Panc1 (cell line): ENCODE measurements at places on chromosomes 7 and 10.

DNA sequence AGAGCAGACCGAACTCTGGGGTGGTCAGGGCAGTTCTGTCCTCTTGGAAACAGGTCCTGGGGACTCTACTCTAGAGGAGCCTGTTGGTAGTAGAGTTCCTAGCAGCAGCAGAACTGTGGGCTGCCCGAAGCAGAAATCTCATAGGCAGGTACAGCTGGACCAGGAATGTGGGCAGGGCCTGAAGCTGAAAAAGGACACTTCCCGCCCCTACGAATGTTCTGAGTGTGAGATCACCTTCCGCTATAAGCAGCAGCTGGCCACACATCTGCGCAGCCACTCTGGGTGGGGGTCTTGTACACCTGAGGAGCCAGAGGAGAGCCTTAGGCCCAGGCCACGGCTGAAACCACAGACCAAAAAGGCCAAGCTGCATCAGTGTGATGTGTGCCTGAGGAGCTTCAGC is 8.3 kb upstream of the ZNF783 start:
- DNase-seq, result no peak

GRCh38 chr10:22379059-22379458 is 33.8 kb downstream of the SPAG6 start:
- no peak for DNase-seq

DNA sequence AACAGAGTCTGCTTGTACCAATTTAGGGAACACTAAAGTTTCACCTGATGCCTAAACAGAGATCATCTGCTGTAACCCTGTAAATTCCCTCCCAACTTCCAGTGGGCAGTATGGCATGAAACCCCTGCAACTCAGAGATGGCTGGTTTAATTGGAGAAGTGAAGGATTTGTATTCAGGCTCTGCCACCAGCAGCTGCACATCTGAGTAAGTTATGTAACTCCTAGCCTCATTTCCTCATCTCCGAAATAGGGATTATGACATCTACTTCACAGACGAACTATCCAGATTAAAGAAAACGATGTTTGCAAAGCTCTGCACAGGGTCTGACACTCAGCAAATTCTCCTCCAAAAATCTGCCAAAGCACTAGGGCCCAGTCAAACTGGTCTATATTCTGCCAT is 493.0 kb downstream of the KCNMA1 start:
- DNase-seq, result no peak

GRCh38 chr7:22630069-22630468 is 96.9 kb upstream of the IL6 start:
- no peak for DNase-seq

DNA sequence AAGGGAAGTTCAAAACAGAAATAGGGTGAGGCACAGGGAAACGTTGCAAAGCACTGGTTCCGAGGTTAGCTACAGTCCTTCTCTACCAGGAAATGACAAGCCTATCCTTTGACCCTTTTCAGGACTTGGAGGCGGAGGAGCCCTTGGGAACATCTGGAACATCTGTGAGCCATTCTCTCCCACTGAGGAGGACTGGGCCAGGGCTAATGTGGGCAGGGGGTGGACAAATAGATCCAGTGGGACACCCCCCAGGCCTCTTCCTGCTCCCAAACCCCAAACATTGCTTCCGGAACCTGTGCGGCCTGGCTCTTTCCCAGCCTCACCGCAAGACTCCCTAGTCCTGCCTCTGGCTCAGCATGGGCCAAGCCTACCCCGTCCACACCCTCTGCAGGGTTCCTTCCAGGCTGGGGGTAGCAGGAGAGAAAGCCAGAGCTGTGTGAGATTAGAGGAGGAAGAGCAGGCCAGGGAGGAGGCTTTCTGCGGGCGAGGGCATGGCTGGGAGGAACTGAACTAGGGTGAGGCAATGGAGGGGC is 36.5 kb downstream of the GHRHR start:
- DNase-seq, result no peak

GRCh38 chr10:6574664-6575176 is 5.4 kb downstream of the PRKCQ start:
- no peak for DNase-seq

DNA sequence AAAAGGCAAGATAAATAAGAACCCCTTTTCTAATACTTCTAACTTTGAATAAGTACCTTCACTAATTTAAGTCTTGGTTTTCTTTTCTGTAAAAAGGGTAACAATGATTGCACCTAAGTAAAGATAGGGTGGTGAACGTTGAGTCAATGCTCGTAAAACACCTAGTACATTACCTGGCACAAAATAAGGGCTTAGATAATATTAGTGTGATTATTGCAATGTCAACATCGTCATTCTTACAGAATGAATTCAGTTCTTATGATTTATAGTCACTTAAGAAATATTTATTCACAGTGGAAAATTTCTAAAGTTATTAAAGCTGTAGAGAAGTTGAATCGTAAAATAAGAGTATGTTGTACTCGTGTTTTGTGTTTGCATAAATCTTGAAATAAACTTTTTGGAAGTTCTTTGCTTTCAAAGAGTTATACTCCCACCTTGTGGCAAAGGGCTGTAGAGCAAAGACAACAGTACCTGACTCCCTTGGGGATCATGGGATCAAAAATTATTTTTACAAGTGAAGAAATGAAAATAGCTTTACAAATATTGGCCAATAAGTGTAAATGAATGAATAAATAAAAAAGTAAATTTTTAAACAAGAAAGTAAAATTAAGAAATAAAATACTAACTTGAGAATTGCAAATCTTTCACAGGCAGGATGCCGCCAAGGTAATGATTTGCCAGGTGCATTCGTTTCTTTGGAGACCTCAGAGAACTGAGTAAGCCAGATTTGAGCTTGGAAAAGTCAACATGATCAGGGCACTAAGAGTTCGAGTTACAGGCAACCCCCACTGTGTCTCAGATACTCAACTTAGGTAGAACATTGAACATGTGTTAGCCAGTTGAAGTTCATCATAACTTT is 285.8 kb upstream of the CACNA2D1 start:
- DNase-seq, result peak; percentile 33

- no peak for DNase-seq
Observed at GRCh38 chr7:28410628-28411531, 1.4 kb upstream of the CREB5 start.

- no peak for DNase-seq
Observed at GRCh38 chr10:3514691-3515090, 270.3 kb downstream of the KLF6 start.

GRCh38 chr10:52514481-52514880 is 200.4 kb downstream of the DKK1 start:
- DNase-seq, result no peak

- no peak for DNase-seq
Observed at GRCh38 chr7:44379366-44380188, 54.2 kb upstream of the CAMK2B start.

- no peak for DNase-seq
Observed at GRCh38 chr7:87330942-87331341, 14.5 kb upstream of the CROT start.

- no peak for DNase-seq
Observed at GRCh38 chr7:100477871-100478267, 1.1 kb downstream of the TSC22D4 start.

- DNase-seq, result no peak
Observed at GRCh38 chr10:22427890-22428571, 82.7 kb downstream of the SPAG6 start.

DNA sequence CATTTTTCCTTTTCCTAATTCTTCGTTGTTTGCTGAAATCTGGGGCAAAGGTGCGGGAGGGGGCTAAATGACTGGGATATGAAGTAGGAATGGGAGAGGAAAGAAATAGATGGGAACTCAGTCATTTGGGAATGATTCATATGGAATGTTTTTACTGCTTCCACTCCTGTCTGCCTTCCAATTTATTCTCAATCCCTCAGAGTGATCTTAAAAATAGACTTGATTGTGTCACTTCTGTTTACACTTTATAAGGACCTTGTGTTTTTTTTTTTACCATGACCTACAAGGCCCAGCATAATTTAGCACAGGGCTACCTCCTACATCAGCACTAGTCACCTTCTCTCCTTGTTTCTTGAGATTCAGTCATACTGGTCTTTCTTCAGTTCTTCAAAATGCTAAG is 97.9 kb downstream of the PTEN start:
- DNase-seq, result peak; percentile 95

- no peak for DNase-seq
Observed at GRCh38 chr10:76149602-76150138, 718.2 kb downstream of the LRMDA start.

GRCh38 chr7:150949564-150949963 is 28.6 kb downstream of the KCNH2 start:
- no peak for DNase-seq

DNA sequence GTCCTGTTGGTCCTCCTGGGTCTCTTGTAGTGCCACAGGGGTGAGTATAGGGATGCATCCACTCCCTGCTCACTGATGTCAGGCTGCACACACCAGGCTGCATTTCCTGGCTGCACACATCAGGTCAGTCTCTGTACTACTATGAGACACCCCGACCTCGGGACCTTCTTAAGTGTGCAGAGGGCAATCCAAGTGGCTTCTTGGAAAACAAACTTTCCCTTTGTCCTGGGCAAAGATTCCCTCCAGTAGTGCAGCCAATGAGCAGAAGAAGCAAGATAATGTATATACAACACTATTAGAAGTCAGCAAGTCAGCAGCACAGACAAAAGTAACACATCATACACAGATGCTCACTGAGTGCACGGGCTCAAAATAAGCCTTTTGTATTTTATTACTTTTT is 493.5 kb downstream of the GRID1 start:
- DNase-seq, result no peak

- DNase-seq, result no peak
Observed at GRCh38 chr10:104350127-104350635, 3.5 kb upstream of the CFAP58 start.

GRCh38 chr7:13920053-13920697 is 69.3 kb downstream of the ETV1 start:
- DNase-seq, result peak; percentile 99

DNA sequence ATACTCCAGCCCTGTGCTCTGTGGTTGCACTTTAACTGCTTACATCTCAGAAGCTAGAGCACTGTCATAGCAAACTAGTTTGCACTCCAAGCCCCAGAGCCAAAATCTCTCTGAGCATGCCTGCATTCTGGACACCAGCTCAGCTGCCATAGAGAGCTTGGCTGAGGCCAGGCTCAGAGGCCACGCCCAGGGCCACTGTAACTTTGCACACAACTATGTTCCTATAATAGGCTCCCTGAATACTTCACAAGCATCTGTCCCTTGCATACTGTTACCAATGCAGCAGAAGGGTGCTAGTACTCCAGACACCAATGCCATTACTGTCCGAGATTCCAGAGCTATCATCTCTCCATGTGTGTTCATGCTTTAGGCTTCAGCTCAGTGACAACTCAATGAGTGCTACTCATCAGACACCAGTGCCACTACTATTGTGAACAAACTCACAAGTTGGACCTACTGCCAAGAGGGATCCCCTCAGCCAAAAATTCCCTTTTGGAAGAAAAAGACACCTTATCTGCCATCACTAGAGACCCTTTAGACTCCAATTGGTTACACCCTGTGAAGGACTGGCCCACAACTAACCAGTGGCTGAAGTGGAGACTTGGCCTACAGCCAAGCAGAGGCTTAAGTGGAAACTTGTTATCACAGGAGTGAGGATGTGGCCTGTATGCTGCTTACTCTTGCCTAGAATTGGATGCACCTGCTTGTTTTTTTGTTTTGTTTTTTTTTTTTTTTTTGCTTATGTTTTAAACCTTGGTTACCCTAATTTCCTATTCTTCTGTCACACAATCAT is 211.6 kb upstream of the MAGI2 start:
- no peak for DNase-seq

- no peak for DNase-seq
Observed at GRCh38 chr10:806451-807162, 117.1 kb upstream of the DIP2C start.

DNA sequence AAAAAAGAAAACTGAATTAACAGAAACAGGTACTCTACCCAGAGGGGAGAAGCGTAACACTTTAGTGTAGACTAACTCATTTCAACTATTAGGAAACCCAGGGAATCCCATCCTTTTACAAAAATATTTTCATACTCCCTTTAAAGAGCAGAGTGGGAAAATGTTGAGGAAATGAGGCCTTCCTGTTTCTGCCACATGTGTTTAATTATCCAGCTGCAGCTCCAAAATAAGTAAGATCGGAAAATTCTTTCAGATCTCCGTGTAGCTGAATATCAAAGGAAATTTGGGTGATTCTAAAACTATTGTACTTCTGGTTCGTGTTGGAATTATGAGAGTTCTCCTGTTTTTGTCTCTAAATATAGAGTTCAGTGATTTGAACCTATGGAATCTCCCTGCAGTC is 58.0 kb upstream of the CAV2 start:
- DNase-seq, result no peak

DNA sequence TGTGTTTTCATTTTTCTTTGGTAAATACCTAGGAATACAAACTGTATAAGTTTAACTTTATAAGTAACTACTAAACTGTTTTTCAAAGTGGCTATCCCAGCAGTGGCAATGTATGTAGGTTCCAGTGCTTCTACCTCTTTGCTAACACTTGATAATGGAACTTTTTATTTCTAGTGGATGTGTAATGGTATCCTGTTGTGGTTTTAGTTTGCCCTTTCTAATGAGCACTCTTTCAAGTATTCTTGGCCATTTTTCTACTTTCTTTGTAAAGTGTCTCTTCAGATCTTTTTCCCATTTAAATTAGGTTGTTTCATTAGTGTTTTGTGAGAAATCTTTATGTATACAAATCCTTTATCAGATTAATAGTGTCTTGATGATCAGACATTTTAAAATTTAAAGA is 4.6 kb downstream of the KIF20B start:
- no peak for DNase-seq

GRCh38 chr7:108340856-108341411 is 115.3 kb downstream of the NRCAM start:
- no peak for DNase-seq

DNA sequence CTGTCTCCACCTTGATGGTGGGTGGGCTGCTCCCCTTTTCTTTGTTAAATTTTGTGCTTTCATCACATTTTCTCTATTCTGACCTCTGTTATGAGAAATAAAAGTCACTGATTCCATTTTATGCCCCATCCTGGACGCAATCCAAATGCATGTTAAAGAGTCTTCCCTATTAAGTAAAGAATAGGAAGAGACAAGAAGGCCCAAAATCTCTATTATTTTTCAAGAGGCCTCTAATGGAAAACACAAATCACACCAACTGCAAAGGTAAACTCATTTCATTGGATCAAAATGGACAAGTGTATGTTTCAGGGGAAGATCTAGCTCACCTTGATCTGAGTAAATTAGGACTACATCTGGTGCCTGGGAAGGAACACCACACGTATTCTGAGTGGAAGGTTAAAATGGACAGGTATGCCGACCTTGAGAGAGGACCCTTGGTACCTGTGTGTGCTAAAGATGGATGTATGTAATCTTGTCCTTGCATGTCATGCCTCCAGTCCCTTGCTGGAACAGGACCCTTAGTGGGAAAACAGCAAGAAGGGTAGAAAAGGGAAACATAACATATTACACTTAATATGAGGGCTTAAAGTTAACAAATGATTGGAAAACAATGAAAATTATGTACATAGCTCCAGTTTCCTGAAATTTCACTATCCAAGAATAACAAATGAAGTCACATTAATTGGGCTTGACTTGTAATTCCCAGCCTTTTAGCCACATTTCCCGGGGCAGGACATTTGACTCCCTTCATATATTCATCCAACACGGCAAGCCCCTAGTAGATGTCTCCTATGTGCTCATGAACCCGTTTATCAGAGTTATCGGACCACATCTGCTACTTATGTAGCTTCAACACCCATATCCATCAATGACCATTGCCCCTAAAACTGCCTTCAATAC is 7.6 kb downstream of the IFIT2 start:
- DNase-seq, result no peak

GRCh38 chr10:50421026-50421719 is 169.9 kb upstream of the ASAH2 start:
- peak; percentile 13 for DNase-seq

GRCh38 chr10:111348076-111348475 is 271.2 kb downstream of the ADRA2A start:
- no peak for DNase-seq
